ENCODE measurements at places on chromosomes 4 and X. TPM values are rescaled to one million over a fixed set of nuclear protein-coding genes. Genes with fewer than 3 reads are reported as not detected.

The GLRA2 gene
- total RNA-seq: not detected

The CHIC1 gene
- 17.2 TPM for total RNA-seq

The PLP1 gene
- total RNA-seq: not detected

The UCP1 gene
- total RNA-seq: not detected

The DCAF8L2 gene
- not detected for total RNA-seq

The FHDC1 gene
- 0.29 TPM for total RNA-seq

The SH2D1A gene
- 50.3 TPM for total RNA-seq

The ANKRD50 gene
- total RNA-seq: 0.12 TPM

The NOX1 gene
- not detected for total RNA-seq

The SLITRK4 gene
- total RNA-seq: not detected

The CYLC1 gene
- total RNA-seq: not detected

The PRRG3 gene
- not detected for total RNA-seq

The CENPE gene
- total RNA-seq: 0.67 TPM

The ARHGAP36 gene
- total RNA-seq: not detected

The ETDA gene
- not detected for total RNA-seq

The CXXC4 gene
- total RNA-seq: 0.08 TPM
